Stimulated activated CD4-positive, alpha-beta T cell treated with anti-CD3 and anti-CD28 coated beads, Interleukin-12 subunit alpha, Interleukin-12 subunit beta, amount 100 ng/mL, for 4 hours (primary cell): ENCODE measurements at places on chromosomes 2 and 18.

GRCh38 chr2:832635-833034 is 118.0 kb upstream of the SNTG2 start:
- no peak for DNase-seq

DNA sequence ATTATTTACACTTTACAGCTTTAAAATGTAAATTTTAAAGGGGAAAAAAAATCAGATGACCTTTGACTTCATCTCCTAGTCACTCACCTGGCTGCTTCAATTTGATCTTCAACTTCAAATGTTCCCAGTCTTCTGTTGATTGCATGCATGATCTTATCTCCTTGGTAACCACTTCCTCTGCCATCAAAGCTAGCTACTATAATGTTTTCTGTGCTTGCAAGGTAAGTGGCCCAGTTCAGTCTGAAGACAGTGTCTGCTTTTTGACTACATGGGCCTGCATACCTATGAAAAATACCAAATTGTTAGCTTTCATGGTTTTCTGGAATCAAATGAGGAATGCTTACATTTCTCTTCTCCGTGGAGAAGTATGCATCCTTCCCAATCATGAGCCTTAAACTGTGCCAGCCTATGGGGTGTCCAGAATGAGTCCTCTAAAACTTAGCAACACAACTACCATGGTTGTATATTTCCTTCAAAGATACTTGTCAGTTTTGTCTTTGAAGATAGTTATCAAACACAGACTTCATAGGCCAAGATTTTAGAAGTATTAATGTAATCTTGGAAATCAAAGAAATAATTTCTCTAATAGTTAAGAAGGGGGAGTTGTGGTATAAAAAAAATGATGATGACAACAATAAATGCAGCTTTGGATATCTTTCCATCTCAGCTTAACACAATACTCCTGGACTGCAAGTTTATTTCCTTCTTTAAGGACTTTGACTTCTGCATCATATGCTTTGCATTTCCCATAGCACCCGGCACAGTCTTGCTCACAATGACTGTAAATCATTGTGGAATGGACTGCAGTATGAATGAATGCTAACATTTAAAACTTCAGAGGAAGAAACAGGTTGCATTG is 62.1 kb downstream of the DPP4 start:
- DNase-seq = no peak

DNA sequence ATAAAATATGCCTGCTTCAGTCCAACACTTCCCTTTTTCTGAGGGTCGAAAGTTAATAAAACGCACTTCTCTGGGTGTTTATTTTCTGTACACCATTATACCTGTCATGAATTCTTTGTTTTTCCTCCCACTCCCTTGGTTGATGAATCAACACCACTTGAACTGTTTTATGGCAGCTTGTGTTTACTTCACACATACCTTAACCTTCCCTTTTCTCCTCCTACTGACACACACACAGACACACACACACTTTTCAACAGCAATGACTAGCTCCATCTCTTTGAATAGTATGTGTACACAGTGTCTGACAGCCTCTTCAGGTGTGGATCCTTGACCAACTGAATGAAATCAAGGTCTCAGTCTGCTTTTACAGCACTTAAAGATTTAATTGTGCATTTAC is 91.3 kb downstream of the SATB2 start:
- no peak for DNase-seq

DNA sequence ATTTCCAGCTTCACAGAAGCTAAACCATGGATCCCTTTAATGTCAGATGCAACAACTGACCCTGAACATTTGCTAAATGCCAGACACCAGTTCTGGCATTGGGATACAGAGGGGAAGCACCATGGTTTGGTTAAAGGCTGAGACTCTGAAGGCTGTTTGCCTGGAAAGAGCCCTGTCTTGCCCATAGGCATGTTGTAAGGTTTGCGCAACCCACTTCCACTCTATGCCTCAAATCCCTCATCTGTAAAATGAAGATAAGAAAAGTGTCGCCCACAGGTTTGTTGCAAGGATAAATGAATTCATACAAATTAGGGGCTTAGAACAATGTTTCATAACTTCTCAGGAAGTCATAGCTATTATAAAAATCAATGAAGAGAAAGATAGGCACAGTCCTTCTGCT is 380.9 kb upstream of the GYPC start:
- no peak for DNase-seq

GRCh38 chr2:59277671-59278070 is 1036.5 kb upstream of the FANCL start:
- no peak for DNase-seq

DNA sequence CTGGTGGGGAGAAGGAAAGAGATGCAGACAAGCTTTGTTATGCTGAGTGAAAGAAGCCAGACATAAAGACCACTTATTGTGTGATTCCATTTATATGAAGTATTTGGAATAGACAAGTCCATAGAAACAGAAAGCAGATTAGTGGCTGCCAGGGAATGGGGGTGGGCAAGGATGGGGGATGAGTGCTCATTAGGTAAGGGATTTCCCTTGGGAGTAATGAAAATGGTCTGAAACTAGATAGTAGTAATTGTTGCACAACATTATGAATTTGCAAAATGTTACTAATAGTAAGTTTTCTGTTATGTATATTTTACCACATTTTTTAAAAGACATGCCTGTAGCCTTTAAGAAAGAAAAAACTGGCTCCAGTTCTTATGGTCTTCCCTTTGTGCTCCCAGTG is 154.9 kb downstream of the LNPK start:
- no peak for DNase-seq

GRCh38 chr2:106097038-106098000 is 96.8 kb downstream of the UXS1 start:
- no peak for DNase-seq
